ENCODE measurements at places on chromosomes 12 and 14.

GRCh38 chr12:108633081-108633533 lies 587 bp downstream of the SELPLG start:
- DNase-seq: no peak

GRCh38 chr14:50028458-50028857 lies 87.9 kb downstream of the VCPKMT start:
- no peak for DNase-seq

DNA sequence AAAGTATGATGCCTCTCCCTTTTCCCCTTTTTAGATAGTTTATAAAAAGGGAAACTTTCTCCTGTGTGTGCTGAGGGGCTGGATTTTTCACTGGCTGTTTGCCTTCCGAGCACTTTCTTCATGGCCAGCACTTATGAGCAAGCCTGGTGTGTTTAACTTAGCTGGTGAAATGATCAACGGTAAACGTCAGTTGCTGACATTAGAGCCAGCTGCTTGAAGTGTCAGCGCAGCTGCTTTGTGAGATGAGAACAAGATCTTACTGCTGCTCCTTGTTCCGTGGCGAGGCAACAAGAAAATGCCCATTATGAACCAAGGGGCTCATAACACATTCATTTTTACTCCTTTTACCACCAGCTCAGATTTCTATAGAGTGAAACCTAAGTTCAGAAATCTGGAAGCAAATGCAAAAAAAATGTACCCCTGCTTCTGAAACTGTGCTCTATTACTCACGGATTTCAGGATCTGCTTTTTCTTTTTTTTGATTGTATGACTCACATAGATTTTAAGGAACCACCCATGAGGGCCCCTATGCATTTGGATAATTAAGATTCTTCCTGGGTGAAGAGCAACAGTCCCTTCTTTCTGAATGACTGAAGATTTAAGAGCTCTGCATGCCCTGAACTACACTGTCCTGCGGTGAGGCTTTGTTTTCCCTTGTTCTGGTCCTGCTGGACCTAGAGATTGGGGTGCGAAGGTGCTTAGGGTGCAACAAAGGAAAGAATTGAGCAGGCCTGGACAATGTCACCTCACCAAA lies 74.3 kb upstream of the CPM start:
- DNase-seq: no peak

- no peak for DNase-seq
Observed at GRCh38 chr12:109863847-109864712, 16.3 kb downstream of the GLTP start.

DNA sequence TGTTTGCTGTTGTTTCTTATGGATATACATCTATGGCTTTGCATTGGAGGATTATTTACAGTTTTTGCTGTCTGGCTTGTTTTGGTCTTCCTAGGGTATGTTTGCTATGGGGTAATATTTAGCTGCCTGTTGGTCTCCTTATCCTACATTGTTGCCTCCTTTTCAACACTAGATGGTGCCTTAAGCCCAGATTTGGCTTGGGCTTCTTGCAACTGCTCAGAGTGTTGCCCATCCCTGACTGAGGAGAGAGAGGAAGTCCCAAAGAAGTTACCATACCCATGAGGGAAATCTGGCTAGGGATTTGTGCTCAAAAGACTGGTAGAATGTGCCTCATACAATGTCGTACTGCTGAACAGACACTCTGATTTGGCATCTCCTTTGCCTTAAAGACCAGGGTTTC lies 94.6 kb upstream of the MUCL1 start:
- no peak for DNase-seq

DNA sequence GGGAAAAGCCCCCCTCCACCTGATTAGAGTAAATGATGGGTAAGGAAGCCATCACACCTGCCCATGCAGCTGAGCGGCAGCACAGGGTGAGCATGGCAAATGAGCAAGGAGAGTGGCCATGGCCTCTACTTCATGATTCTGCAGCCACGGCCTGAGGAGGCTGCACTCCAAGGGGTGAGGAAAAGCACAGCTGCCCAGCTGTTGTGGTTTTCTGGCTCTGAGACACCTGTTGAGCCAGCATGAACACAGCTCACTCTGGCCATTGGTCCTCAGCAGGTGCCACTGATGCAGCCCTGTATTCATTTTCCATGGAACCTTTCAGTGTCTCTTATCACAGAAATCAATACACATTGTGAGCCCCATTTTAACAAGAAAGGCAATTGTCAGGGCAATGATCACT lies 707.2 kb downstream of the AACS start:
- no peak for DNase-seq

GRCh38 chr12:72246370-72246769 lies 25.8 kb upstream of the TRHDE start:
- no peak for DNase-seq

- DNase-seq: no peak
Observed at GRCh38 chr14:65222440-65222858, 120.1 kb upstream of the MAX start.

DNA sequence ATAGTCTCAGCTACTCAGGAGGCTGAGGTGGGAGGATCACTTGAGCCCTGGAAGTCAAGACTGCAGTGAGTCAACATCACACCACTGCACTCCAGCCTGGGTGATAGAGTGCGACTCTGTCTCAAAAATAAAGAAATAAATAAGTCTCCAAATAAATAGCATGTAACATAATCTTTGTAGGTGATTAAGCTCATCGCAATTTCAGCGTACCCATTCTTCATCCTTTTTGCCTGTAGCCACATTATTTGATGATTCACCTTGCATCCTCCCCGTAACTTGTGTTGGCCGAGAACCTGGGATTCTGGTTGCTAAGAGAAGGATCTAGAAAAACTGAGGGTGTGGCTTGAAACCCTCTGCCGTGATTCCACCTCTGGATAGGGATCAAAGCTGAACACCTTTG lies 115.1 kb downstream of the GALC start:
- no peak for DNase-seq

DNA sequence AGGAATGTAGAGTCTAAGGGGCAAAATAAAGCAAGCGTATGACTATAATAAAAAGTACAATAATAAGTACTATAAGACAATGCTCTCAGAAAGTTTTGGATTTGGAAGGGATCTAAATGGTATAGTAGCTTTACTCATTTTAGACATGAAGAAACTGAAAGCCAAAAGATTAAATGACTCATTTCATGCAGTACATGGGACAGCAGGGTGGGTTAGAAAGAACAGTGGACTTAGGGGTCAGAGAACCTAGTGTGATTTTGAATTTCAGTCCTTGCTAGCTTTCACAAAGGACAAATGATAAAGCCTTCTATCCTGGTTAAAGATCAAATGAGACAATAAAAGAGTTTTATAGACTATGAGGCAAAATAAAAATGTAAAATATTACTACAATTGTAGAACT lies 6.8 kb upstream of the LEMD3 start:
- DNase-seq: no peak

DNA sequence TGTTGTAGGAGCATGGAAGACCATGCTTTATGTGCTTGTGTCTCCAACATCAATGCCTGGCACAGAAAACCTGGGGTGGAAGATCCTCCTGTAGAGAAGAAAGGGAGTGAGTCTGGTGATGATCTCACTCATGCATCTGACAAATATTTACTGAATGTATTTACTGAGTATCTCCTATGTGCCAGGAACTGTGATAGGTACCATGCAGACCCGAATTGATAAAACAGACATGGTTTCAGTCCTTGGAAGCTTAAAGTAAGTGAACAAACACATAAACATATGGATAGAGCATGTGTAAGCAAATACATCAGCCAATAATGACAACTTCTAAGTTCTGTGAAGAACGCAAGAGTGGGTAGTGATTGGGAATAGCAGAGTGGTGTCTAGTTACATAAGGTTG lies 117.0 kb upstream of the CCDC198 start:
- DNase-seq: no peak

- no peak for DNase-seq
Observed at GRCh38 chr14:92397150-92397952, 74.4 kb downstream of the SLC24A4 start.

DNA sequence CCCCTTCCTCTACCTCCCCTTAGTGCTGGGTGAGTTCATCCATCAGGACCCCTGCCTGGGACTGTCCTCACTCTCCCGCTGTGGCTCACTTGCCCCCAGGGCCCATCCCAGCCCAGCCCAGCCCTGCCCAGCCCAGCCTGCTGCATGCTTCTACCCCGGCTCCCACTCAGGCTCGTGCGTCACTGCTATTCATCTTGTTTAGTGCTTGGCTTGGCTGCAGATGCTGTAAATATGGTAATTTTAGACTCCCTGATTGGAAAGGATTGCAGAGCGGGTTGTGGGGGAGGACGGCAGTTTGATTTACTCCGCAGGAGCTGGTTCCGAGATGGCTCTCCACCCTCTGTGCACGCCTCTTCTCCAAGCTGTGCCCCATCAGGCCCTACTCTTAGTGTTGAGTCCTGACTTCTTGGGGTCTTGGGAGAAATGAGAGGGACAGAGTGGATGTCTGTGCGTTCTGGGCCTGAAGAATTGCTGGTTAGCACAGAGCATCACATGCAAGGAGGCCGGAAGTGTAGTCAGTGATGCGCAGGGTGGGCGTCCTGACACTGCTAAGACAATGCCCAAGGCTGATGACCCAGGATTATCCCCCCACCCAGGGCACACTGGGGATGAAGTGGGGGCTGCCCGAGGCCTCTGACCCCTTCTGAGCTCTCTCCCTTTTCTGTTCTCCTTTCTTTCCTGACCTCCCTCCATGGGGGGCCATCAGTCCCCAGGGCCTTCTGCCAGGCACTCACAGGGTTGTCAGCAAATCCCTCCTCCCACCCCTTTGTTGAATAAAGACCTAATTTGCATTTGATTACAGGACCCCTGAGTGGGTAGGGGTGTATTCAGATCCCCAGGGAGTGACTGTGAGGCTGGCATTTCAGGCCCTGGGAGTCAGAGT lies 244.4 kb downstream of the ZFP36L1 start:
- DNase-seq: no peak

GRCh38 chr14:35072226-35072625 lies 26.2 kb downstream of the FAM177A1 start:
- DNase-seq: no peak

DNA sequence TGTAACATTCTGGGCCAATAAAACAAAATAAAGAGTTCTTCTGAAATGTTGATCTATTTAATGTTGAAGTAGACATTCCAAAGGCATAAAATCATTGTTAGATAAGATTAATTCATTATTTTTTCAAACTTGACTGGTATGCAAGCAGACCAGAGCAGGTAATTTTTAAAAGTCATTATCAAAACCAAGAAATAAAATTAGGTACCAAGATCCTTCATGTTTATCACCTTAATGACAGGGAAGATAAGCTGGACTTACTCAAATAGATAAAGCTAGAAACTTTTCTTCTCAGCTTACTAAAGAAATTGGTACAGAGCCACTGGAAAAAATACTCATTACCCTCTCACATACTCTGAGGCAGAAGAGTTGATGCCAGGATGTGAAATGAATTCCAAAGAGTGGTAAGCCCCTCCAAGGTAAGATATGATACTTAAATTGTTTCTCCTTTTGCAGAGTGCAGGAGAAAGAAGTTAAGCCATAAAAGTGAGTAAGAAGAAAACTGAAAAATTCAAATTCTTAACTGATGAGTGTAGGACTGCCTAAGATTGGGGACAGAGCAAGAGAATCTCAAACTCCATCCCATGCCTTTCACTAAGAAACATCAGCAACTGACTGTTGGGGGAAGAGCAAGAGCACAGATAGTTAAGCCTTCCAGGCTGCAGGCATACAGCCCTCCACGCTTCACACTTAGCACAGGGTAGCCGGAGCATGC lies 111.9 kb downstream of the SLC41A2 start:
- DNase-seq: no peak

GRCh38 chr12:107133462-107133861 lies 40.1 kb upstream of the CRY1 start:
- DNase-seq: no peak

- DNase-seq: no peak
Observed at GRCh38 chr12:132218915-132219314, 74.7 kb downstream of the NOC4L start.

GRCh38 chr12:4555804-4556203 lies 6.2 kb upstream of the DYRK4 start:
- no peak for DNase-seq

DNA sequence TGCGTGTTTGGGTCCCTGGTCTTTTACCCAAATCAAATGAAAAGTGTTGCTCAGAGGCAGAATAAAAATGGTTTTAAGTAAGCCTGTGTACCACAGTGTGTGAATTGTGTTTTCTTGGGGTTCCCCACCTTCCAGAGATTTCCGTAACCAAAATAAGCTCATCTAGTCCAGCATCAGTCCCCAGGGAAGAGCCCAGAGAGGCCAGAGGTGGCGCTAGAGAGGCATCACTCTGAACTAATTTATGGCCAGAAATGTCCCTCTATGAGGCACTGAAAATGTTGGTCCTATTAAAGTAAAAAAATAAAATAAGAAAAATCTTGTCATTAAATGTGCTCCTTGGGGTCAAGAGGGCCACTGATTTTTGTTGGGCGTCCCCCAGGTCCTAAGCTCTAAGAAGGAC lies 24.9 kb upstream of the PRKAB1 start:
- no peak for DNase-seq

DNA sequence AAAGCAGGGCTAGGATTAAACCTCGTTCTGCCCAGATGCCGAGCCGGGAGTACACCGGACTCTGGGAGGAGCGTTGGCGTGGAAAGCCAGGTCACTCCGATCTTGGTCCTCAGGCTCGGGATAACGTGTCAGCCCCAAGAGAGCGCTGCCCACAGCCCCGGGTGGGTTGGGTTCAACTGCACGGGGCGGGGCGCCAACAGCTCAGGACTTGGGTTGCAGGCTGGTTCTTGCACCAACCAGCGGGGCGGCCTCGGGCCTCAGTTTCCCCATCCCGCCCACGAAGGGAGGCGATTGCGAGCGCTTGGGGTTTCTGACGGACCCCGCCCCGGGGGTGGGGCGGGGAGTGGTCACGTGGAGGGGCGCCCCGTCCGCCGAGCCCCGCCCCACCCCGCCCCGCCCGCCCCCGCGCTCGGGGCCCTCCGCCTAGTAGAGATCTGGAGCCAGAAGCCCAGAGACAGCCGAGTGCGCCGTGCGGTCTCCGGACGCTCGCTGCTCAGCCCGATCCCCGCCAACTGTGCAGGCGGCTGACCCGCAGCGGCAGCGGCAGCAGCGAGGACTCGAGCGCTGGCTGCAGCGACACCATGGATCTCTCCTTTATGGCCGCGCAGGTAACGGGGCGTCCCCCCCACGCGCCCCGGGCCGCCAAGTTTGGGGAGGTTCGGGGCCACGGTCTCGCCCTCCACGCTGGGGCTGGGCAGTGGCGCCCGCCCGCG lies at the start of gene C14orf132:
TSS of gene C14orf132 (plus strand) at position 443 of the 713 bp plus-strand sequence. CDS start at position 582, 139 bp downstream.
- peak; percentile 14 for DNase-seq

DNA sequence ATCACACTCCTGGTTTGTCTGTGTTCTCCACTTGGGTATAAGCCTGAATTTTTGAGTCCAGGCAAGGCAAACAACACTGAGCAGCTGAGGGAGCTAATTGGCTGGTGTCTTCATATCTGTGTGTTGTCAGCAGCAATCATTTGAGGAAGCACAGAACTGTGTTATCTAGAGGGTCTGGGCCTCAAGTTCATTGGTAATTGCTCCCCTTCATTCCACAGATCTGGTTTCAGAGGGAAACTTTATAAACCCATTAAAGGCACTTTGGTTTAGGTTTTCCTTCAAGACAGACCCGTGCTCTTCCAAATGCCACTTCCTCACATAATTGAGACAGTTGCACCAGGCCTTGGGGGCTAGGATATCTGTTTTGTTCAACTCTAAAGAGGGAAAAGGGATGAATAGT lies 5.6 kb downstream of the DACT1 start:
- DNase-seq: no peak
